ENCODE measurements at places on chromosomes 2 and 18.

- no peak for DNase-seq
Measured at GRCh38 chr2:102176172-102176571, 10.7 kb upstream of the IL1RL2 start.

GRCh38 chr2:9221223-9221622 is 14.6 kb downstream of the ASAP2 start:
- no peak for DNase-seq

- DNase-seq: no peak
Measured at GRCh38 chr2:128003463-128003862, 24.4 kb downstream of the SAP130 start.

GRCh38 chr2:98205889-98206288 is 118.9 kb downstream of the VWA3B start:
- DNase-seq: no peak

- DNase-seq: no peak
Measured at GRCh38 chr2:240211598-240212424, 71.4 kb upstream of the OTOS start.

DNA sequence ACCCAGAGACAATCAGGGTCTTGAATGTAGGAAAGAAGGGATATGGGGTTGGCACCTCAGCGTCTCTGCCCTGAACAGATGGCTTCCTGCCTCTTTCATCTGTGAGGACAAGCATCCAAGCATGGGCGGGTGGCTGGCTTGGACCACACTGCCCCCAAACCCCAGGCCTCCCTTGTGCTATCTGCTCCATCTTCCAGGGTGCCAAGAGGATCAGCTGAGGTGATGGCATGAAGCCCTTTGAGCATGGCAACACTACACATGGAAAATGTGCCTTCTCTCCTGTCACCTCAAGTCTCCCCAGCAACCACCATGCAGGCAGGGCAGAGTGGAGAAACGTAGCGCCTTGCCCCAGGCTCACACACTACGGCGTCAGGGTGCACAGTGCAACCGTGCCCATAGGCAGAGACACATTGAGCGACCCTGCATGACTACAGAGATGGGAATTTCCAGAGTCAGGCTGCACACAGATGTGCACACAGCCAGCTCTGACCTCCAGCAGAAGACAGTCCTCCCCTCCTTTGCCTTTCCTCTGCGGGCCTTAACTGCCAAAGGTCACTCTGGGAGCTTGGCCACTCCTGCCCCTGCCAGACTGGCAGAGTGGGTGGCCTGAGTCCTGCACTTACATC is 1.5 kb downstream of the KCNIP3 start:
- DNase-seq: no peak

DNA sequence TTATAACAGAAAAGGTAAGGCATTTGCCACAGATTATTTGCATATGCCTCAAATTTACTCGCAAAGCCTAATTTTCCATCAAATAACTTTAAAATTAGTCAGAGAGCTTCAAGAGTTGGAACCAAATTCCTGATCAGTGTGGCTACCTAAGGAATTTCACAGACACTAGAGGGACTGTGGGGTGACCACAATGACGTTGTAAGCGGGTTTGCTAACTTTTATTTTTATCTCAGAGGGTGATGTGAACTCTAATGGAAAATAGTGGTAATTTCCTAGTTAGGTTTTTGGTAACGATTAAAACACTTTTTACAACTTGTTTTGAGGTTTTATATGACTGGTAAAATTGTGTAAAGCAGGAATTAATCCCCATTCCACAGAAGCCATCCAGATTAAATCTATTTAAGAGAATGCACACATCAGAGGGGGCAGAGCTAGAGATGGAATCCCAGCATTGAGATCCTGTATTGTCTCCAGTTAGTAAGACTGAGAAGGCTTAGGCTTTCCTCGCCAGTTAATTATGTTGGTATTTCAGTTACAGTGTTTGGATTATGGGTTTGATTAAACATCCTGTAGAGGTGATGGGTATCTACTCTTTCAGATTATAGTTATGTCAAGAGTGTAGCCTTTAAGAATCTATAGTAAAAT is 129.0 kb downstream of the GPD2 start:
- no peak for DNase-seq

DNA sequence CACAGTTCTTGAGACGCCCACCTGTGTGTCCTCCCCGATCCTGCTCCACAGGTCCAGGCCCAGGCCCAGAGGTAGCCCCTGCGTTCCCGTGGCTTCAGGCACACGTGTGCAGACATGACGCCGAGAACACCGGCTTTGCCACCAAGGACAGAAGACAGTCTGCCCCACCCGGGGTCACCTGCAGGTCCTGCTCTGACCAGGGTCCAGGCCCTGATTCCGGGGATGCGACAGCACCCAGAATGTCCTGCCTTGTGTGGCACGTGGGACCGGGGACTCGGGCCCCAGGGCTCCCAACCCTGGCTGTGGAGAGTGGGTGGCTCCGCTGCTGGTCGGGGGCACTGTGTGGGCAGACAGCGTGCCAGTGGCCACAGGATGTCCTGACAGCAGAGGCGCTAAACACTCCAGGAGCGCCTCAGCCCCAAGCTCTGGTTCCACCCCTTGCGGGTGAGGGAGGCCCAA is 36.9 kb downstream of the ADI1 start:
- no peak for DNase-seq

GRCh38 chr2:191836471-191836852 is 10.4 kb downstream of the CAVIN2 start:
- no peak for DNase-seq

- no peak for DNase-seq
Measured at GRCh38 chr2:173196080-173196479, 120.4 kb downstream of the MAP3K20 start.

DNA sequence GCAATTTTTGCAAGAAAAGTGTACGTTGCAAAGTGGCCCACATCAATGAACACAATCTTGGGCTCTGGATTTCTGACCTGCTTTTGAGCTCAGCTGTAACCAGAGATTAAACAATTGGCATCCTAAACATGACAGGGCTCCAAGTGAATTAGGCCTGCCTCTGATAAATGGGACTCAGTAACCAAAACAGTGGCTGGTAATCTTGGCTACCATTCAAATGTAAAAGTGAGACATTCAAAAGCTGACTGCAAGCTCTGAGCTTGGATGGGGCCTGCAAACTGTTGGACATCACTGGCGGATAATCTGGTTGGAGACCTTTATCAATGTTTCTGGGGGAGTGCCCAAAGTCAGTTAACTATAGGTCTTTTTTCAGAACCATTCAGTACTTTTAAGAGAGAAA is 160.7 kb downstream of the RAB3GAP1 start:
- DNase-seq: no peak

DNA sequence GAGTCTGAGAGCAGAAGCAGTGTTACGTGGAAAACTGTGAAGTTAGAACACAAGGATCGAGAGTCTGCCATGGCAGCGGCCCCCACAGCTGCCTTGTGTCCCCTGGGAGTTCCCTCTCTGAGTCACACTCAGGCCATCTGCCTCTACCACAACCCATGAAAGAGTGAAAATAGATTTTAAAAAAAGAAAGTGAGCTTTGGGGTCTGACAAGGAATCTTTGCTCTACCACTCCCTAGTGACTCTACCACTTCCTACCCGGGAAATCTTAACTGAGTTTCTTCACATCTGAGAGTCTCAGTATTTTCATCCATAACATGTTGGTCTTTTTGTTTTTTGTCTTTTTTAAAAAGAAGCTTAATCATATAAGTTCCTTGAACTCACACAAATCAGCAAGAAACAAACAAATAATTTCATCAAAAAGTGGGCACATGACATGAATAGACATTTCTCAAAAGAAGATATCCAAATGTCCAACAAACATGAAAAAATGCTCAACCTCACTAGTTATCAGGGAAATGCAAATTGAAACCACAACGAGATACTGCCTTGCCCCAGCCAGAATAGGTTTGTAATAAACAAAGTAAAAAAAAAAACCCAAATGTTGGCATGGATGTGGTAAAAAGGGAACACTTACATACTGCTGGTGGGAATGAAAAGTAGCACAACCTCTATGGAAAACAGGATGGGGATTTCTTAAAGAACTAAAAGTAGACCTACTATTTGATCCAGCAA is 2.4 kb upstream of the MSGN1 start:
- no peak for DNase-seq

DNA sequence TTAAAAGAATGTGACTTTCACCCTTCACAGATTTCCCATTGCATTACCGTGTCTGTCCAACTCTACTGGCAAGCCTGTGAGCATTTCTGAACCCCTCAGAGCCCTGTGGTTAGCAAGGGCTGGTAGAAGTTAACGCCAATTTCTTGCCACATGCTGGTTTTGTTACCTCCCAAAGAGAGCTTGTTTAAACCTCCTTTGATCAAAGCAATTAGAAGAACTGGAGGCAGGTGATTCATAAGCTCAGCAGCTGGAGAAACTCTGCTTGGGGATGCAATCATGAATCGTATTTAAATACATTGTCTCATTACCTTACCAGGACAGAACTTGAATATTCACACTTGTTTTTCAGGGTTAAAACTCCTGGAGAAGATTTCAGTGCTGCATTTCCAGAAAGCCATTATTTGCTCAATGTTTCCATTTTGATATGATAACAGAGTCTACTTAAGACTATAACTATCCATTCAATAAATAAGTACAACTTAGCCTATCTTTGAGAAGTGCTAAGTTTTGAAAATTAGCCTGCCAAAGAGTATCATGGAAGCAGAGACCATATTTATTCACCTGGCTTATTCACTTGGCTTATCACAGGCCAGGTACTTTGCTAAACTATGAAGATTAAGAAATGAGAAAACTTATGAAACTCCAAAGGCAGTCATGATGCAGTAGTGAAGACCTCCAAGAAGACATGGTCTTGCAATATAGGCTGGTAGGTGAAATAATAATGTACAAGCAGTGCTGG is 292.8 kb downstream of the INSIG2 start:
- DNase-seq: no peak

Measured in activated CD4-positive, alpha-beta T cell treated with anti-CD3 and anti-CD28 coated beads, Interleukin-2, amount 10 ng/mL, durations not matched to agents 24 days and 14 days (primary cell).